ENCODE measurements at places on chromosomes 5 and 9.

DNA sequence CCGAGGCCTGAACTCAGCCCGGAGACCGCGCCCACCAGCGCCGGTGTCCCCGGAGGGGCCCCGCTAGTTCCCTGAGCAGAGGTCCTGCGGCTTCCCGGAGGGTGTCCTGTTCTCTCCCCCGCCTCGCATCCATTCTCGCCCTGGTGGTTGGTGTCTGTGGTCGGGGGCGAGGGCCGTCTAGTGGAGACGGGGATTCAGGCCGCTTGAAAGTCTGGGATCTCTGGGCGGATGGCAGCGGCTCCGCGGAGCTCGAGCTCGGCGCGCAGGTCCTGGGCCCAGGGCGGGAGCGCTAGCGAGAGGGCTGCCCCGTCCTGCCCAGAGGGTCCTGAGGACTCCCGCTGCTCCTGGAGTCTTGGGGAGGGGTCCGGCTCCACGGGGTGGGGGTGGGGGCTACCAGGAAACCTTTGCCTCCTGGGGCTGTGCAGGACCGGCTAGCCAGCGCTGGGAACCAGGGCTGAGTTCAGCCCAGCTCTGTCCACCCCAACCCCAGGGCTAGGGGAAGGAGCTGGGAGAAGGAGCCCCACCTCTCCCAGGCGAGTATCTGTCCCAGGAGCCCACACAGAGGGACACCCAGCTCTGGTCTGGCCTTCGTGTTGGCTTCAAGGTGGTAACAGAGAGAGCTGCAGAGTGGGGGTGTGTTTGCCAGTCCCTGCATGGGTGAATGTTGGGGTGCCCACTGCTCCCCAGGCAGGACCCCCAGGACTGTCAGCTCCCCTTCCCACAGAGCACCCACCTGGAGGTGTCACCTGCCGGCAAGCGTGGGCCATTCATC is 4.0 kb downstream of the TOR4A start:
- no peak for DNase-seq

GRCh38 chr5:36070687-36071571 is 4.2 kb upstream of the UGT3A2 start:
- DNase-seq = no peak

DNA sequence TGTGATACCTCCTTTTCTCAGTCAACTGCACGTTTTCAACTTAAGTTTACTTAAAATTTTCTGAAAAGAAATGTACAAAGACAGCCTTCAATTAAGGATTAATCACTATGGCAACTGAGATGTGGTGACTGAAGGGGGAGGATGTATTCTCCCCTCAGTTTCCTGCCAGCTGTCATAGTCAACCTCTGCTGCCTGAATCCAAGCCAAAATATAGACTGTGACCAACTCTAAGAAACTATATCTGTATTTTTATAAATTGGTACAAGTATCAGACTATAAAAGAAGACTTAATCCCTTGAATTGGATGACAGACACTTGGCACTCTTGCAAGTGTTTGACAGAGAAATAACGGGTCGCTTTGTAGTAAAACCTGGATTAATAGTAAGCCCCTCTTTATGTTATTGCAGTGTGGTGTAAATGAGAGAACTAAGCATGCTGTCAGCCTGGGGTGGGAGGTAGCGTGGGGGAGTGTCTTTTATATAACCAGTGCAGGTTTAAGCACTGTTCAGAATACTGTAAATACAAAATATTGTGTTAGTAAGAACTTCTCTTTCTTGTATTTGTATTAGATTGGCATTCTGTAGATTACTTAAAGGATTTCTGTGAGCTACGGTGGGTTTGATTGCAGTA is 106.4 kb downstream of the ERCC6L2 start:
- no peak for DNase-seq

GRCh38 chr5:116935561-116936162 is 361.0 kb upstream of the SEMA6A start:
- DNase-seq = no peak

DNA sequence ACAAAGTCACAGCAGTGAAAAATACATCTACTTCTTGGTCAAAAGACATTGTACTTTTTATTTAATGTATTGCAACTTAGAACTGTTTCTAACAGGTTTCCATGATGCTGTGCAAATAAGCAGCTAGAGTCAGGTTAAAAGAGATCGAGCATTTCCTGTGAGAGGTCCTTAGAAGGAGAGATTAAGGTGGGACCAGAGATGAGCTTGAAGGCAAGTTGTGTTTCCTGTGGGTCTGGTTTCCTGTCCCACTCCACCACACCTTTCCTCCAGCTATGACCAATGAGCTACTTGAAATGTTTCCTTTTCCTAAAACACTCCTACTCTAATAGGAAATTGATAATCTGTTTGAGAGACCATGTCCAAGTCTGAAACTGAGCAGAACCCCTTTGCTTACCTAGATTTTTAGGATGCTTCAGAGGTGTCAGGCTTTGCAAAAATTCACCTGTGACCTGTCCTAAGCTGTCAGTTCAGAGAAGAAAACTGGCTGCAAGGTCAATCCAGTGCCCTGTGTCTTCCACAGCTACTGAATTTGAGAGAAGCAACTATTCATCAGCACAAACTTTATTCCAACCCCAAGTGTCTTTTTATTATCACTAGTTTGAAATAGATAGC is 13.1 kb upstream of the RLN1 start:
- DNase-seq = no peak

GRCh38 chr9:14926941-14927624 is 16.9 kb upstream of the FREM1 start:
- no peak for DNase-seq

- no peak for DNase-seq
Measured at GRCh38 chr5:143645356-143645755, 166.6 kb upstream of the HMHB1 start.

- no peak for DNase-seq
Measured at GRCh38 chr5:166401391-166401790, 1890.1 kb upstream of the WWC1 start.

- no peak for DNase-seq
Measured at GRCh38 chr5:75009556-75010345, 42.6 kb downstream of the GCNT4 start.

GRCh38 chr9:68515326-68516017 is 25.2 kb downstream of the TMEM252 start:
- no peak for DNase-seq

DNA sequence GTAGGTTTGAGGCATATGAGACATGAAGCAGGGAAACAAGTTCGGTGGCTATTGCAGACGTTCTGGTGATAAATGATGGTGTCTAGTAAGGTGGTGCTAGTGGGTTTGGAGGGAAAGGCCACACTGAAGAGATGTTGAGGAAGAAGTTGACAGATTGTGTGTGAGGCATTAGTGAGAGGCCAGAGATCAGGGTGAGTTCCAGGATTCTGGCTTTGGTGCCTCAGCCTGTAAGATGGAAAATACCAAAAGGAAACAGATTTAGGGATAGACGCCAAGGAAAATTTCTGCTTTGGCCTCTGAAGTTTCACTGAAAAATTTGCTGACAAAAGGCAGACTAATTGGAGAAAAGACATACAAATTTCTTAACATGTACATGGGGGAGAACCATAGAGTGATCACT is 6.4 kb upstream of the PAIP1 start:
- no peak for DNase-seq

DNA sequence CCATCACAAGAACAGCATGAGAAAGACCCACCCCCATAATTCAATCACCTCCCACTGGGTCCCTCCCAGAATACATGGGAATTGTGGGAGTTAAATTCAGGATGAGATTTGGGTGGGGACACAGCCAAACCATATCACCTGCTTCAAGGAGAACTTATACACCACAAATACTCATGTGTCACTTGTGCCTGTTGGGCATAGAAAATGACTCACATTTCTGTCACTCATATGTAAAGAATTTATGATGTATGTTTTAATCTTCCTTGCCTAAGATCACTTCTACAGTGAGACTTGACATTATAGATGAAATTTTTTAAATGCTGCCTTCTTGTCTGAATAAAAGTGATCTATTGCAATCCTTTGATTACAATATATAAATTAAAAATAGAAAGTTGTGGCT is 23.0 kb upstream of the PRDM6 start:
- DNase-seq = no peak

GRCh38 chr5:154669402-154669801 is 85.8 kb upstream of the LARP1 start:
- DNase-seq = no peak

DNA sequence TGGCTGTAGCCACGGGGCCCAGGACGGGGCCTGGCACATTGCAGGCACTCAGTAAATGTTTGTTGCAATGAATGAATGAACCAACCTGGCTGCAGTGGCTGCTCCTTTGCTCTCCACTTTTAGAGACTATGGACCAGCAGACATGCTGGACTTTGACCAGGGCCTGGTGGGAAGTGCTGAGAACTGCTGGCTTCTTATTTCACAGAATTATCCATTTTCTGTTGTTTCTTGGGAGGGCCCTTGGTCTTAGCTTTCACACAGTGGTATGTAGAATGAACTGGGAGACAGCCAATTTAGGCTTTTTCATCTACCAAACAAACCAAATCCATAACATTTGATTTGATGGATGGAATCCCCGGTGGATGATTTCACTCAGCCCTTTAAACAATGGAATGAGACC is 78.0 kb upstream of the LHFPL2 start:
- DNase-seq = no peak

DNA sequence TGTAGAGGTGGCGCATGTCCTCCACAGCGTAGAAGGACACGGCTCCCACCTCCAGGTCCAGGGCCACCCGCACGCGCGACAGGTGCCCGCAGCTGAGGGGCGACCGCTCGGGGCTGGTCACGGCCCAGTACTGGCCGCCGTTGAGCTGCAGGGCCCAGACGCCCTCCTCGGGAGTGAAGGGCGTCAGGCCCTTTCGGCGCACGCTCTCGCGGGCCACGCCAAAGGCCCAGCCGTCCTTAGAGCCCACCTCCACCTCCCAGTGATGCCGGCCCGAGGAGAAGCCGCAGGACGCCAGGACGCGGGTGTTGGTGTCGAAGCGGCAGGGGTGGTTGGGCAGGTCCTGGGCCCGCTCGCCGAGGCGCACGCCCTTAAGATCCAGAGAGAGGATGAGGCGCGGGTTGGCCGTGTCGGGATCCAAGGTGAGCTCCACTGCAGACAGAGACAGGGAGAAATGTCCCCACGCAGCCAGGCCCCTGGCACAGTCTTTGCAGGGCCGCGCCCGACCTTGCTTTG is 9.7 kb downstream of the TRIM7 start:
- no peak for DNase-seq

GRCh38 chr5:90326995-90327394 is 82.6 kb downstream of the CETN3 start:
- DNase-seq = no peak

DNA sequence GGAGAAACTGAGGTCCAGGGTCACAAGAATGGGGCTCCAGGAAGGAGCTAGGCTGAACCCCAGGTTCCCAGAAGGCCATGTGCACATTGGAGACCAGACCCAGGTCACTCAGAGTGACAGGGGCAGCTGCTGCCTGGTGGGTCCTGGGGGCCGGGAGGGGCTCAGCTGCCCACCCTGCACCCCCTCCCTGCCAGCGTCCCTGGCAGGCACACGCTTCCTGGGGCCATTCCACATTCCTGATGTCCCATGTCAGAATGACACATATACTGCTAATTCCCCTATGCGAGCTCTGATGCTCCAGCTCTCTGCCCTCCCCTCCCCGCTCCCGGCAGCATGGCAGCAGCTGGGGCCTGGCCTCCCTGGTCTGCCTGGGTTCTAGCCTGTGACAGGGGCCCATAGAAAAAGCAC is 14.0 kb downstream of the FGFR4 start:
- peak; percentile 77 for DNase-seq

GRCh38 chr5:98594098-98594497 is 179.4 kb upstream of the RGMB start:
- DNase-seq = no peak

GRCh38 chr9:76090330-76090729 is 199.9 kb downstream of the PCSK5 start:
- no peak for DNase-seq

DNA sequence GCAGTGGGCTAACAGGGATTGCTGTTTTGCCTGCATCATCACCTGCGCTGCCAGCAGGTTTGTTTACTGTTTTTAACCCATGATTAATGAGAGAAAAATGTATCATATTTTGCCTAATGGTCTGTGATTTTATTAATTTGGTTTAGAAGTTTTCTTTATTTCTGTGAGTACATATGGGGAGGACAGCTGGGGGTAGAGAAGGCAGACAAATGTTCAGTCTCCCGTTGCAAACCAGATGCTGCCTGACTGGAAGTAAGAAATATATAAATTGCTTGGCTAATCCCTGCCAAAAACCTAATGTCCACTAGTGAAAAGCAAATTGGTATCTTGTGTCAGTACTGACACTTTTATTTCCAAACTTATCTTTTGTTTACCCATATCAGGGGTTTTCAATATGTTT is 1766.1 kb upstream of the C9orf72 start:
- DNase-seq = no peak

GRCh38 chr9:121557581-121558447 is 58.2 kb upstream of the GGTA1 start:
- peak; percentile 97 for DNase-seq

DNA sequence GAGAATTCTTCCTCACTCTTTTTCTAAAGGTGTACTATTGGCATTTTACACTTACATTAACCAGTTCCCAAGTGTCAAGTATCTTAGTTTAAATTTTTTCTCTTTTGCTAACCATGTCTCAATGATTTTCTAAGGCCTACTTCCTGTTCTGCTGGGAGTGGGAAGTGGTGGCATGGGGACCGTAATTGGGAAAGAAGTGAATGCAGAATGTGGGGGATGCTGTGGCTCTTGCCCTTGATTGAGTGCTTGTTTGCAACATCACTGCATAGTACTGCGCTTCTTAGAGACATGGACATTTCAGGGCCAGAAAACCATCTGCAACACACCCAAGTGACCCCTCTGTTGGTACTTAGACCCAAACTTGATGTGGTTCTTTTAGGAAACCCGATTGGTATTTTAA is 32.8 kb downstream of the MRRF start:
- no peak for DNase-seq

GRCh38 chr9:82188817-82189216 is 200.2 kb downstream of the SPATA31D1 start:
- no peak for DNase-seq

GRCh38 chr5:138274189-138274853 is at the start of gene GFRA3:
TSS of gene GFRA3 (minus strand) at chr5:138274621. CDS start at chr5:138274424, 197 bp downstream.
- DNase-seq = no peak

- DNase-seq = no peak
Measured at GRCh38 chr9:18238752-18239447, 235.1 kb upstream of the ADAMTSL1 start.

- DNase-seq = no peak
Measured at GRCh38 chr5:81288021-81288433, 13.4 kb upstream of the ZCCHC9 start.

GRCh38 chr5:34490506-34491250 is 165.4 kb upstream of the RAI14 start:
- DNase-seq = no peak

- no peak for DNase-seq
Measured at GRCh38 chr5:169944115-169944514, 36.2 kb downstream of the INSYN2B start.

Measured in H54 (cell line).